ENCODE measurements at places on chromosomes 16 and 17. TPM values are rescaled to one million over a fixed set of nuclear protein-coding genes. Genes with fewer than 3 reads are reported as not detected.

DNA sequence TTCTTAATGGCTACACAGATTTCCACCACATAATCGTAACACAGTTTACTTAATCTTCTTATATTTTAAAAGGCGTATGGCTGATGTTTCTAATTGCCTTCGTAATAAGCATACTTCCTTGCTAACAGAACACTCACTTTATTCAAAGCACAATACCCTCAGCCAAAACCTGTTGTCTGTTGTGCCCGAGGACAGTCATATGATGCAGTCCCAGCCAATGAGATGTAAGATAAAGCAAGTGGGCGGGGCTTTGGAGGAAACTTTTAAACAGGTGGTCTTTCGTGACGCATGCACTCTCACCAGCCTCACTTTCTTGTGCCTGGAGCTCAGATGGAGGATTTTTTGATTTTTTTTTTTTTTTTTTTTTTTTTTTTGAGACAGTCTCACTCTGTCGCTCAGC lies 174.1 kb downstream of the ZFHX3 start:
- DNase-seq: no peak

DNA sequence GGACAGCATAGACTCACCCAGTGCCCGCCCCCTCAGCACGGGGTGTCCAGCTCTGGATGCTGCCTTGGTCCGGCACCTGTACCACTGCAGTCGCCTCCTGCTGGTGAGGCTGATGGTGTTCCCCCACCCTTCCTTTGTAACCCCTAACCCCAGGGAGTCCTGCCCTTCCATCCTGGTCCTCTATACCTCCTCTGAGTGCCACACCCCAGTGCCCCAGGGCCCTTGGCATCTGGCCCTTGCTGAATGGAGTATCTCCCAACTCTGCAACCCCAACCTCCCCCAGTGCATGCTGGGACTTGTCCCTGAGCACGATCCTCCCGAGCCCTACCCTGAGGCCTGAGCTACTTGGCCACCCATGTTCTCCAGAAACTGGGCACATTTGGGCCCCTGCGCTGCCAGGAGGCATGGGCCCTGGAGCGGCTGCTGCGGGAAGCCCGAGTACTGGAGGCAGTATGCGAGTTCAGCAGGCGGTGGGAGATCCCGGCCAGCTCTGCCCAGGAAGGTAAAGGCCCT lies 15.8 kb downstream of the RIPOR1 start:
- no peak for DNase-seq

DNA sequence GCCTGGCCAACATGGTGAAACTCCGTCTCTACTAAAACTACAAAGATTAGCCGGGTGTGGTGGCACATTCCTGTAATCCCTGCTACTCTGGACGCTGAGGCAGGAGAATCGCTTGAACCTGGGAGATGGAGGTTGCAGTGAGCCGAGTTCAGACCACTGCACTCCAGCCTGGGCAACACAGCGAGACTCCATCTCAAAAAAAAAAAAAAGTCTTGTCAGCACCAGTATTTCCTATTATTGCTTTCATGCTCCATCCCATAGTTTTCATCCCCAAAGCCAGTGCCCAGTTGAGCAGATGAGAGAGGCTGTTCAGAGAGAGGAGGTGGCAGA lies 58.4 kb downstream of the WDR45B start:
- DNase-seq: no peak

Gene OR1D5
- not detected for total RNA-seq

DNA sequence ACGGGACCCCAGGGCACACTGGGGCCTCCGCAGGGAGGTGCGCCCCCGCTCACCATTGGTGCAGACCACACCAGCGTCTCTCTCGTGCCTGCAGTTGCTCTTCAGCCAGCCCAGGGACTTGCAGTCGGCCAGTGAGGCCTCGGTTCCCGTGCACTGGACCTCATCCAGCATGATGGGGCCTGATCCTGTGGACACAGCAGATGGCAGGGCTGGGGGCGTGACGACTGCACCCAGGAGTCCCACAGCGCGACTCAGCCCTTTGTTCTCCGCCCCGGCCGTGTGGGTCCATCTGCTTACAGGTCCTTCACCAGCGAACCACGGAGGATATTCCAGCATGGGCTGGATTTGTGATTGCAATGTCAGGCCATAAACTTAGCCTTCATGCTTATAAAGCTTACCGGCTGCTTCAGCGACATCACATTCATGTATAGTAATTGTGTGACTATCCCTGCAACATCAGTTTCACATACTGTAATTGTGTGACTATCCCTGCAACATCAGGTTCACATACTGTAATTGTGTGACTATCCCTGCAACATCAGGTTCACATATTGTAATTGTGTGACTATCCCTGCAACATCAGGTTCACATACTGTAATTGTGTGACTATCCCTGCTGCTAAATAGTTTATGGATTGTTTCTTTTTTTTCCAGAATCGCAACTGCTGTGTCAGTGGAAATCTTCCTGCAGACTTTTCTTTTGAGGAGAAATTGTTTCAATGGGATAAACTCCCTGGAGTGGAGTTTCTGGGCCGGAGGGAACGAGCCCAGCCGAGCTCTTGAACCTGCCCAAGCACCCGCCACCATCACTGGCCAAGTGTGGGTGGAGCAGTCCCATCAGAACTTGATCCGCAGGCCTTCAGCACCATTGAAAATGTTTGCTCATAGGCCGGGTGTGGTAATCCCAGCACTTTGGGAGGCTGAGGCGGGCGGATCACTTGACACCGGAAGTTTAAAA lies 4.8 kb downstream of the LGALS3BP start:
- no peak for DNase-seq

Gene KLHL10
- not detected for total RNA-seq

Gene PARD6A
- total RNA-seq: 8.0 TPM

Gene KRTAP2-1
- total RNA-seq: not detected

DNA sequence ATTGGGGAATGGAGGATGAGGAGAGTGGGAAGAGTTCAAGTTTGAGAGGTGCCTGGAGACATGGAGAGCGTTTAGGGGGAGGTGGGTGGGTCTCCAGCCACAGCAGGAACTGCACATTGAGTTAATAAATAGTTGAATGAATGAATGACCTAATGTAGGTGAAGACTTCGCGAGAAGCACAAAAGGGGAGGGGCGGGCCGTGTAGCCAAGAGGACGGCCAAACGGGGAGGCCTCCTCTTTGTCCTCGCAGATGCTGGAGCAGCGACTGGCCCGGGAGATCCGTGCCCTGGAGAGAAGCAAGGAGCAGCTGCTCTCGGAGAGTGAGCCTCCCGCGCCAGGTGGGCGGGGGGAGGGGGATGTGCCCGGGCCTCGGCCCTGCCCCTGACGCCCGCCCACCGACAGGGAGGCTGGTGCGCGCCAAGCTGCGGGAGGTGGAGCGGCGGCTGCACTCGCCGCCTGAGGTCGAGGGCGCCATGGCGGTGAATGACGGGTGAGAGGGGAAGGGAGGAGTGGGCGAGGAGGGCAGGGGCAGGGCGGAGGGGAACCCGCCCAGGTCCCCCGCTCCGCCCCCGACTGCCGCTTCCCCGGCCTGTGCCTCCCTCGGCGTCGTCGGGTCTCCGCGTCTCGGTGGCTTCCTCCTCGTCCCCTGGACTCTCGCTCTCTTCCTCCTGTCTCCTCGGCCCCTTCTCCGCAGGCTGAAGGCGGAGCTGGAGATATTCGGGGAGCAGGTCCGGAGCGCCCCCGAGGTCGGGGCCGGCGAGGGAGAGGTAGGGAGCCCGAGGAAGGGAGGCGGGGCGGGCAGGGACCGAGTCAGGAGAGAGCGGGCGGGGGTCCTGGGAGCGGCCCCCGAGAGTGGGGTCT lies 12.9 kb downstream of the SYCE1L start:
- DNase-seq: peak; percentile 76

Gene SLC12A3
- total RNA-seq: not detected

DNA sequence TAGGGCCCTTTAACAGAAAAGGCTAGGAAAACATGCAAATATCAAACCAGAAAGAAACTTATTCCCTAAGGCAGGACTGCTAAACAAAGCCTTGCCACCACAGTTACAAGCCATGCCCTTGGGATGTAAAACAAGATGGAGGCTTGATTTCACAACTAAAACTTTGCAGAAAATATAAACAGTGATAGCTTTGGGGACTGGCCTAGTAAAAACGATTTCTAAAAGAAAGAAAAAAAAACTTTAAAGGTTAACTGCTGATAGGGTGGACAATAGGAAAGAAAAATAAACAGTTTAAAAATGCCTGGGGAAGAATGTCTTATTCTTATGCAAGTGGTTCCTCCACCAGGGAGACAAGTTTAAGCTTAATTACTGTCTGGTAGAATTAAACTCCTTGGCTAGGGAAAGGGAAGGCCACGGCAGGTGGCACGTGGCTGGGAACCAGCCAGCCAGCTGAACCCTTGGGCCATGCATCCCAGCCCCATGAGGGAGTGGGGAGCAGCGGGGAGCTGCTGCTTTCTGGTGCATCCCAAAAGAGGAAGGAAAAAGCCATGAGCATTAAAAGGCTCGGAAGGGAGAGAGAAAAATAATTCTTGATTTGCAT lies 10.7 kb upstream of the TMC5 start:
- no peak for DNase-seq

DNA sequence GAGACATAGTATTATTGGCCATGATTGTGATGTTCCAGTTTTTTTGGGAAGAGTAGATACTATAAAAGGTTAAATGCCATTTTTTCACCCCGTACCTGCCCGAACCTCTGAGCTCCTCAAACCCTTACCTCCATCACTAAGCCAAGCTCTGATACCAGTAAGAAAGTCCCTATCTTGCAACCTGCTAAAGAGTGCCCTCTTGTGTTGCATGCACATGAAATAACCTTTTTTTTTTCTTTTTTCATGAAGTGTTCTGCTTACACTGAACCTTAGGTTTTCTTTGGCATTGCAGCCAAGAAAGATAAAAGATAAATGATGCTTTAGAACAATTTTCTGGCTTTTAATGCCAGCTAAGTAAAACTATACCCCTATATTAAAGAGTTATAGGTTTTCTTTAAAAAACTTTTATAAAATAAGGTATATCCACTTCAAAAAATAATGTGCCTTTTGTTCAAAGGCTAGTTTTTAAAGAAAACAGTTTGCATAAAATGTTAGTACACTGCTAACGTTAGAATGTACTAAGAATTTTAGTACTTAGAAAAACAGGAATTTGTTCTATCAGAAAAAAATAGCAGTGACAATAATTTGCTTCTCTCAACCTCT lies 295.3 kb upstream of the PMFBP1 start:
- DNase-seq: no peak

GRCh38 chr17:4108397-4108796 lies 34.4 kb downstream of the ZZEF1 start:
- no peak for DNase-seq

DNA sequence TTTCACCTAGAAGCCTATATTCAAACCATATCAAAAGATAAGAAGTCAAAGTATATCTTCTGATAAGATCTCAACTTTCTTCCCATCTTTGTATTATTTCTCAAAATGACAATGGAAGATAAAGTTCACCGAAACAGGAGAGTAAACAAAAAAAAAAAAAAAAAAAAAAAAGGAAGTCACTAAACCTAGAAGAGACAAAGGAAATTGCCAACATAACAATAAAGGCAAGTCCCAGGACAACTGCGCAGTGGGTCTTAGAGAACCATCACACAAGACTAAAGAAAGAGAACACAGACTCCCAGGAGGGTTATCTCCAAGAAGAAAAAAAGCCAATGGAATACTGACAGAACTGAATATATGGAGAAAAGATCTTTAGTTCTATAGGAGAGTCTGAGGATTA lies 65.7 kb downstream of the SMURF2 start:
- DNase-seq: no peak

Gene HAS3
- 0.36 TPM for total RNA-seq

DNA sequence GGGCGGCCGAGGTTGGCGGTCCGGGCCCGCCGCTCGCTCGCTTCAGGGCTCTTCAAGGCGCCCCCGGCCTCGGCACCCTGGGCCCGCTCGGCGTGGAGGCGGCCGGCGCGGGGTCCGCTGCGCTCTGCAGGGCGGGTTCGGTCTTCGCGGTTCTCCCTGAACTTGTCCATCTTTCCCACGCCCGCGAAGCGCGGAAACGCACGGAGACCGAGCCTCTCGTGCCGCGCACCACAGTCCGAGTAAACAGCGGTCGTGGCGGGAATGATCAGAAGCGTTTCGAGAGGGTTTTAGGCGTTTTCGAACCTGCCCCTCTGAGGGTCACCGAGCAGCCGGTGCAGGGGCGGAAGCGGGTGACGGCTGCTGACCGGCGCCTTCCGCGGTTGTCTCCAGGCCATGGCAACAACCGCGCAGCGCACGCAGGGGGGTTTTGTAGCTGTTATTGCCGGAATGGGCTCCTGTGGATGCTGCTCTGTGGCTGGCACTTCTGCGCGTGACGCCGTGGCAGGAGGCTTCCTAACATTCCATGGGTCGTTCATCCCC lies 414 bp downstream of the NARF start:
- peak; percentile 79 for DNase-seq

GRCh38 chr17:52027620-52028295 lies 130.8 kb downstream of the CA10 start:
- DNase-seq: no peak

- no peak for DNase-seq
These were observed 56.6 kb downstream of the ESRP2 start for GRCh38 chr16:68179196-68179795.

Gene AANAT
- not detected for total RNA-seq

DNA sequence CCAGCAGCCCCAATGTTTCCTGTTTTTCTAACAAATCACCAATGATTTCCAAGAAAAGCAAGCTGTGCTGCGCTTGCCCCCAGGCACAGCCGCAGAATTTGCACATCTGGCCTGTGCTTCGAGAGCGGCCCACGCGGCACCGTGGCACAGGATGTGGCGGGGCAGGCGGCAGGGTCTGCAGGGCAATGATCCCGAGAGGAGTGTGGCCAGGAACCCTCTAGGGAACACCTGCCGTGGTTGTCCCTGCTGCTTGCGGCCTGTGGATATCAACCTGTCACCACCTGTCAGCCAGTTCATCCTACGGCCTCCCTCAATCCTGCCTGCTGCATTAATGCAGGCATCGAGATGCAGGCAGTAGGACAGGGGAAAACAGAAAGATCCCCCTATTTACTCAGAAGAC lies 24.0 kb downstream of the PIK3R5 start:
- DNase-seq: peak; percentile 93

Gene CRYM
- not detected for total RNA-seq

DNA sequence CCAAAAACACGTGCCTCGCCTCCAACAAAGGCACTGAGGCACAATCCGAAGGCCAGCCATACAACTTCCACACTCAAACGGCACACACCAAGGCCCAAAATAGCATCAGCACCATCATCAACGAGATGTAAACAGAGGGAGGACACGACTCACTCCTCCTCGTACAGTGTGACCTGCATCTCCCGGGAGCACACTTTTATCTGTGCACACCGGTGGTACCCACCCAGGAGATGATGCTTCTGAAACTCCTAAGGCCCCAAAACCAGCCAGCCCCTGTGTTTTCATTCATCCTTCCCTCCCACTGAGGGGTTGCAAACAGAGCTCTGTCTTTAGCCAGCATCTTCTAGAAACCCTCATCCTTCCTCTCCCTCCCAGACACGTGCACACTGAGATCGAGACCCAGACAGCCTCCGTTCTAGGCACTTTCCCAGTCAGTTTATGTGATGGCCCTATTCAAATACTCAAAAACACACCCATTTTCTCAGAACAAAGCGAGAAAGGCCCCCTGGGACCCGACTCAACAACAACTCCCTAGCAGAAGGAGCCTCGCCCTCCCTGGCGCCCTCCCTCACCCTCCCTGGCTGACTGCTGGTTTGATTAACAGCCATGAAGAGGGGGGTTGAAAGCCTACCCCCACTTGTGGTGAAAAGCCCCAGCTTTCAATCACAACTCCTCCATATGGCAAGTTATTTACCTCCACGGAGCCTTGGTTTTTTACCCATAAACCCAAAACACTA lies 76.3 kb downstream of the GAS7 start:
- no peak for DNase-seq

Gene IRX3
- total RNA-seq: not detected

Data from natural killer cell treated with Interleukin-12 subunit alpha and Interleukin-12 subunit beta and Interleukin-15 and Interleukin-18, amount 100 ng/mL, for 72 hours (primary cell).